Progenitor cell of endocrine pancreas (in vitro differentiated cells): ENCODE measurements at places on chromosomes 4 and X. TPM values are rescaled to one million over a fixed set of nuclear protein-coding genes. Genes with fewer than 3 reads are reported as not detected.

GRCh38 chr4:95610061-95610569 lies 61.3 kb upstream of the UNC5C start:
- no peak for DNase-seq

DNA sequence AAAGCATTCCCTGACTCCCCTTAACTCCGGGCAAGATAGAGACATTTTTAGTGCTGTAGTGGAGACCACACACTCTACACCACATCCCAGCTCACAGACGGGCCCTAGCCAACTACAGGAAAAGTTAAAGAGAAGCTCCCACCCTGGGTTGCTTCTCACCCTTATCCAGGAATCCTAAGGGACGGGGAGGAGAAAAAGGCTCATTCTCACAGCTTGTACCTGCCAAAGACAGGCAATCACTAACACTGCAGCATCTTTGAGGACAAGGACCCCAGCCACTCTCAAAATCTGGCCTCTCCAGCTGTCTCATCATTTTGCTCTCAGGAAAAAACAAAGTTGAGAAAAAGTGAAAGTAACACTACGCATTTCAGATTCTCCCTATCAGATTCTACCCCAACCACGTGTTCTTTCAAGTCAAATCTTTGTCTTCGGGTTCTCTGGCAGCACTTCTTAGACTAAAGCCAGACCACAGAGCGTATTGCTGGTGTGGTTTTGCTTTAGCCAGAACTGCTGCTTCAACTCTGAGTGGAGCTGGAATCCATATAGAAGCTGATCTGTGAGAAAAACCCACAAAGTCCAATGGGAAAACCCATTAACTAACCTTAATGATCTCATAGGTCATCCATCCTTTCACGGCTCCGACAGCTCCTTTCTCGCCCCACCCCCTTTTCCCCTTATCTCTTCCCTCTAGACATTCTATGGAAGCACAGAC lies 605.9 kb upstream of the DIPK2B start:
- no peak for DNase-seq

DNA sequence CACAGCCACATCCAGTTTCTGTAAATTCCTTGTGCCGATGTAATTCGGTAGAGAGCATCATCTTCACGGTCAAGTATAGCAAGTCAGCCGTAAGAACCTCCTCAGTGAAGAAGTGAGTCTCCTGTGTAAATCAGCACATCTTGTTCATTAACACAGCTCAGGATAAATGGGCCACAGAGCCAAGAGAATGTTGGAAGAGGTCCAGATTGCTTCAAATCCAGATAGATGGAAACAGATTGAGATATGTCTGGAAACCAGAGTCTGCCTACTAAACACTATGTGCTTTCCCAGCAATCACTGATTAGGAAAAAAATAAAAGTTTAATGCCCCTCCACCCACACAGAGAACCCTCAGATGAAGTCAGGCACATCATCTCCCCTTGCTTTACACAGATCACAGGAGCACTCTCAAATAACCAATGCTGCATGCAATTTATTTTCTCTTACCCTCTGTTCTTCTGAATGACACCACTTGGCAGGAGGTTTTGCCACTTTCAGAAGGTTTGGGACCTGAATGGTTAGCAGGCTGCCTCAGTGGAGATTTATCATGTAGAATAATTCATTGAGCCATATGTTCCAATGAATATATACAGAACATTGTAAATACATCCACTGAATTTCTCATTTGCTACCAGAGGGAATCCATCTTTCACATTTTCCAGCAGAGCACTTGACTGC lies 357.7 kb downstream of the C4orf33 start:
- no peak for DNase-seq

DNA sequence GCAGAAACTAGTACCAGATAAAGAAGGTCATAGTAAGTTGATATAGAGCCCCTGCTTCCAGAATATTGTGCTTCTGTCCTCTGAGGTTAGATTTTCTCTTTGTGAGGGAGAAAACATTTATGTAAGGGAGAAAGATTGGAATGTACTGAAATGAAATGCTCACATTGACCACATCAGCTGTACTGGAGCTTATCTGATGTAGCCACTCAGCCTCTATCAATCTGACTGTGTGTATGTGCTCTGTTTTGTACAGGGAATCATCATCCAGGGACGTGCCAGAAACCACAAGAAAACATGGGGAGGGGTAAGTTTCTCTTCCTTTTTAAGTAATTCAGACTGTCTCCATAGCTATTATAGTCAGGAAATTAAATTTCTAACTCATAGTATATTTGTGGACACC lies 56.8 kb downstream of the PRRG1 start:
- DNase-seq, result no peak

Gene S100P
- total RNA-seq, result 1.3 and 3.5 TPM in 2 replicates

DNA sequence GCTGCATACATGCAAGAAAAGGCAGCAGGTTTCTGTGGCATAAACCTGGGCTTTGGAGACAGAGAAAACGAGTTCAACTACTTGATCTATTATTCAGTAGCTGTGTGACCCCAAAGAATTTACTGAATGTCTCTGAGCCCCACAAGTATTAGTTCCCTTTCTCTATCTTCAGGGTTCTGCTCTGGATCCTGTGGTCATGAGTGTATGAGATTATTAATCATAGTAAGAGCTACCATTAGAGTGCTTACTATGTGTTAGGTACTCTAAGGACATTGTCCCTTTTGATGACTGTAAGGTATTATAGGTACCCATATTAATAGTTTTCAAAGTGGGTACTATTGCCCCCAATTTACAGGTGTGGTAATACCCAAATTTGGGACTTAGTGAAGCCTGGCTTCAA lies 5.5 kb downstream of the TEX13D start:
- DNase-seq, result no peak

DNA sequence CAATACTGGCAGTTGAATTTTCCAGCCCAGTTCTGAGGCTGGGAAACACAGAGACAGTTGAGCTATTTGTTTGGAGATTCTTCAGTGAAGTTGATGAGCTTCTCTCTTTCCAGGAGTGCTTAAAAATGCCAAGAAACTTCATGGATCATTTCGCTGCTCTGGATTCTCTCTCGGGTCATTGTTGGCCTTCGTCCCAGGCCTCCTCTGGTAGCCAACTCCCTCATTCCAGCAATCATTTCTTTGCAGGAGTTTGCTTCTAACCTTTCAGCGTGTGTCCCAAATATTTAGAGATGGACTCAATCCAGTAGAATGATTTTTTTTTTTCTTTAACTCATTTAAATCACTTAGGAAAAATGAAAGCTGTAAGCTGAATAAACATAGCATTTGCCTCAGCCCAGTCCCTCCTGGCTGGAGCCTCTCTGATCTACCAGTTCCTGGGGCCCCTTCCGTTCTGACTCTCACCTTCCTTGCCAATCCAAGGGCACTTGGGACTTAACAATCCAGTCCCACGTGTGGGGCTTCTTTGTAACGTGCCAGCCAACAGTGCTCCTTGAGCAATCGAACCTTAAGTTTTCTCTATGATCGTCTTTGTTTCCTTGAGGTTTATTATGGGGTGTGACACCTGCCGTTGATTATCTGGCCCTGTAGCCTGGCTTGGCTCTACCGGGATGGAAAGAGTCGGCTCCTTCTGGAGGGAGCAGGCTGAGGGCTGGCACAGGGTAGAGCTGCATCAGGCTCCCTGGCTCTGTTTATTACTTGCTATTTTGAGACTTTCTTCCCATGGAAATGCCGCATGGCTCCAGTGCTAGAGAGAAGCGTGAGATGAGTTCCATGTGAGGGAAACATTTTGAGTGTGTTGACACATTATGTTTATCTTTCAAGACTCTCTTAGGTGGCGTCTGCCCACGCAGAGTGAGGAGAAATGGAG lies 80.4 kb upstream of the GPC4 start:
- no peak for DNase-seq

GRCh38 chrX:12946406-12946805 lies 28.5 kb upstream of the TMSB4X start:
- DNase-seq, result no peak

DNA sequence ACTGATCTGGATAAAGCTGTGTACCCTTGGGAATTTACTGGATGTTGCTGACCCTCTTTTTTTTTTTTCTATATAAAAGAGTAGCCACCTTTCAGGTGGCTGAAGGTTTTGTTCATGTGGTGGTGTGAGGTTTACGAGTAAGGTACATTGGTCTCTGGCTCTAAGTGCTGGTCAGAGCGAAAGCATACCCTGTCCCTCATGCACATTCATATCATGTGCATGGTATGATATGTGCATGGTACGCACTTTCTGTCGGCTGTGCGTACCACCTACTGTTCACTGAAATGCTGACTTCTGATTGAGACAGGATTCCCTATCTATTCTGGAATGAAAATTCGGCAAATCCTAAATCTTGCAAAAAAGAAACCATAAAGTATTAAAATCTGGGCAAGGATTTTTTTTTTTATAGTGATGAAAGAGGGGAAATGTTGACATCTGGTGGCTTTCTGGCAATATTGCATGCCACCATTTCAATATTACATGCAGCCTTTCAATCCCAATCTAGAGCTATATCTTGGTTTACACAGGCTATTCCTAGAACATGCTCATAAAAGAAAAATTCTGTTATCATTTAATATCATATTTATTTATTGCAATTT lies 32.8 kb downstream of the FAM149A start:
- no peak for DNase-seq

DNA sequence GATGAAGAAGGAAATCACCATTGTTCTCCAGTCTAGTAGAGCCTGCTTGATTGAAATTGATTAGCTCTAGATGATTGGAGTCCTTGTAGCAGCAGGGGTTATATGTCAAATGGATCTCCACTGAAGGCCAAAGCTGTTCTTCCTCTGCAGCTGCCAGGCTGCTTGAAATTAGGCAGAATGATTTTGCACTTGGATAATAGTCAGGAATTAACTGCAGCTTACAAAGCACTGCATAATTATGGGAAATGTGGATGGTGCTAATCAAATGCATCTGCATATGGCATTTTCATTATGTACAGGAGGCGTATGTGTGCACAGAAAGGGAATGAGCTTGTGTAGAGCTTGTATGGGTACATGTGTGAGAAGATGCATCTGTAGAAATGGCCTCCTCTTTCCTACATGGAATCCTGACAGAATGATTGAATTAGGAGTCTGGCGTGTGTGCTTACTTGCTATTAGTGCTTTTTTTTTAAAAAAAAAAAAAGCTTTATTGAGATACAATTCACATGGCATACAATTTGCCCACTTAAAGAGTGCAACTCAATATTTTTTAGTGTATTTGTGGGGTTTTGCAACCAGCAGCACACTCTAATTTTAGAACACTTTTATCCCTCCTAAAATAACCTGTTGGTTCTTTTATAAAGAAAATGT lies 65.9 kb downstream of the TMEM131L start:
- no peak for DNase-seq

GRCh38 chr4:79626611-79627010 lies 218.6 kb upstream of the GK2 start:
- no peak for DNase-seq

DNA sequence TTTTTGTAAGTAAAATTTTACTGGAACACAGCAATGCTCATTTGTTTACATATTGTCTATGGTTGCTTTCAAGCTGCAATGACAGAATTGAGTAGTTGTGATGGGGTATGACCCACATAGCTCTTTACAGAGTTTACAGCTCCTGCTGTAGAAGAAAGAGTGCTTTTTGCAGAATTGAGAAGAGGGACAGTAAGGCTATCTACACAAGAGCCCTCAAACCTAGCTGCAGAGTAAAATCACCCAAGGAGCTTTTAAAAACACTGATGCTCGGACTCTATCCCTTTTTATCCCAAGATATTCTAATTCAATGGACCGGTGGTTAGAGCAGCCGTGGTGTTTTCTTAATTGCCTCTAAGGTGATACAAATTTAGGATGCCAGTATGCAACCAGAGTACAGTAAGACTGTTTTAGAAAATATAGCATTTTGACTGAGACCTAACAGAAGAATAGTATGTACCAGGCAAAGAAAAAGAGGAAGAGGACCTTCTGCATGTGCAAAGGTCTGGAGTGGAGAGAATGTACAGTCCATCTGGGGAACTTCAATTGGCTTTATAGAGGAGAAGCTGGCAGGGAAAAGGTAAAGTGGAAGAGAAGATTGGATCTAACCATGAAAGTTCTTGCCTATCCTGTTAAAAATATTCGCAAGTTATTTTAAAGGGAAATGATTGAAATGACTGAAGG lies 663.6 kb upstream of the CPEB2 start:
- no peak for DNase-seq

DNA sequence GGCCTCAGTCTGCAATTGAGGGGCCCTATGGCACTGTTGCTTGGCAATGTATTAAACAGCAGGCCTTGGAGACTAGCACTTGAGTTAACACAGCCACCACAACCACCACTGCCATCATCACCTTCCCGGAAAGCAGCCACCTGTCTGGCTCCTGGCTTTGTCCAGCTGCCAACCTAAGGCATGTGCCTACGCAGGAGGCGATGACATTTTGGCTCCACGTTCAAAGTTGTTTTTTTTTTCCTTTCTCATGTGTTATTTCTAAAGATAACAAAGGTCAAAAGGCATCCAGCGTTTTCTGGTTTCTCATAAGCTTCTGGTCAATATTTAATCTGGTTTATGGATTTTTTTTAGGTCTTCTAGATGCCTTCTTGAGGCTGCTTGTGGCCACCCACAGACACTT lies 7.5 kb downstream of the CLDN2 start:
- no peak for DNase-seq

Gene EREG
- total RNA-seq, result not detected in 2 replicates

DNA sequence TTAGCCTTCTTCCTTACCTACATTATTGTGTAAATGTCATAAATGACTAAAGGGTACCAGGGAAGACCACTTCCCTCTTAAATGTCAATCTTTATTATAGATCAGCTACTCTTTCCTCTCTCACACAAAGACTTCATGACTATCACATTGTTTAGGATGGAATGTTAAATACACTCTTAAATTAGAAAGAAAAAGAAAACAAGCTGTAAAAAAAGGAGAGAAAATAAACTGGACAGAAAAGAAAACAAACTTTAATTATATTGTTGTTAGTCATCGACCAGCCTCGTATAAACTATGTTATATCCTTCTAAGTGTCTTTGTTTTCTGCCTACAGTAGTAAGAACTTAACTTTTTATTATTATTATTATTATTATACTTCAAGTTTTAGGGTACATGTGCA lies 666.4 kb upstream of the NR3C2 start:
- DNase-seq, result no peak

- DNase-seq, result no peak
Measured at GRCh38 chrX:148609515-148610327, 109.3 kb downstream of the AFF2 start.

DNA sequence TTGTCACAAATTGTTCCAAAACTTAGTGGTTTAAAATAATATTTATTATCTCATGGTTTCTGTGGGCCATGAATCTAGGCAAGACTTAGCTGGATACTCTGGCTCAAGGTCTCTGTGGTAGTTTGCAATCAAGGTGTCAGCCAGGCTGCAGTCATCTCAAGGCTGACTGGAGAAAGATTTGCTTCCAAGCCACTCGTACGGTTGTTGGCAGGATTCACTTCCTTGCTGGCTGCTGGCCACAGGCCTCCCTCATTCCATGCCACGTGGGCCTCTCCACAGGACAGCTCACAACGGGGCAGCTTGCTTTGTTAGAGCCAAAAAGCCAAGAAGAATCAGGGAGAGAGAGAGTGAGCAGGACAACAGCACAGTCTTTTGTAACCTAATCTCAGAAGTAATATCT lies 101.4 kb downstream of the WWC2 start:
- no peak for DNase-seq

DNA sequence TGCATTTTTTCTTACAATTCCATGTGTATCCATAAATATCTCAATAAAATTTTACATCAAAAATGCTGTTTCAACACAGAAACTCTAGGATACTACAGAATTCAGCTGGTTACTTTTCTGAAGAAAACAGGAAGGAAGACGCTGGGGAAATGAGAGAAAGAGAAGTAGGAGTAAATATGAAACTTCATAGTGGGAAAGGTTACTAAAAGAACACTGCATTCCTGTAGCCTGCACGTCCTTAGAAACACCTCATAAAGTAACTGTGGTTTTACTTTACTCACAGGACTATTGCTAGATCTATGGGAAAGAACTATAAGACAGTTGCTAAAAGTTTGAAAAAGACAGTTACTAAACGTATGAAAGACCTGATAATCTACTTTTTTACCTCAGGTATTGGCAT lies 23.1 kb downstream of the ATP11C start:
- no peak for DNase-seq

Gene FMR1NB
- total RNA-seq, result not detected in 2 replicates
